Ovary (tissue), 10 donors: ENCODE measurements at places on chromosomes 5 and 9. TPM values are rescaled to one million over a fixed set of nuclear protein-coding genes. Genes with fewer than 3 reads are reported as not detected.

- no peaks in the 10 kb centered on the region for H3K36me3 ChIP-seq
- no peak overlapping the region for H3K4me3 ChIP-seq
- DNase-seq = no peak
- H3K27me3 ChIP-seq = no peaks in the 10 kb centered on the region
- no peaks in the 10 kb centered on the region for H3K4me1 ChIP-seq
Observed at GRCh38 chr5:75322066-75322465, 15.0 kb upstream of the HMGCR start.

DNA sequence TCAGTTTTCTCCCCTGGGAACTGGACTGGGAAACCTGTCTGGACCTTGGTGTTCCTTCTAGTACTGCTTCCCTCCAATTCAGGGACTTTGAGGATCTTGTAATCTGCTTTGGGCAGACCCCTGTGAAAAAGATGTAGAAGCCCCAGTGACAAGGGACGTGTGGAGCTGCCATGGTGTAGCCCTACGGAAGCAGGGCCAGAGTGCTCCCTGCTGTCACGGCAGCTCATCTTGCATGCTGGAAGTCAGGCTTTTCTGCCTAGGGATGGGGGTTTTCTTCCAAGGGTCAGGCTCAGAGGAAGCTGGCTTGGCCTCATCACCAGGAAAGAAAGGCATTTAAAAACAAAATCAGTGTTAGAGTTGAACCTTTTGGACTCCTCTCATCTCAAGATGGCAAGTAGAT, 86.4 kb downstream of the AMBP start:
- H3K27ac ChIP-seq = no peak overlapping the region
- no peaks in the 10 kb centered on the region for H3K36me3 ChIP-seq
- no peak overlapping the region for H3K4me3 ChIP-seq
- DNase-seq = no peak
- H3K4me1 ChIP-seq = peaks cover 20% of the 10 kb centered on the region

Gene ADGRD2
- not detected for total RNA-seq

Gene FOXD4L4
- 0.20 TPM for total RNA-seq

- no peak for DNase-seq
- no peaks in the 10 kb centered on the region for H3K4me1 ChIP-seq
- no peaks in the 10 kb centered on the region for H3K27me3 ChIP-seq
- no peaks in the 10 kb centered on the region for H3K36me3 ChIP-seq
- no peak overlapping the region for H3K4me3 ChIP-seq
- no peak overlapping the region for H3K27ac ChIP-seq
Observed at GRCh38 chr5:77235846-77236721, 25.6 kb downstream of the PDE8B start.

- DNase-seq = no peak
- H3K27me3 ChIP-seq = no peaks in the 10 kb centered on the region
- no peaks in the 10 kb centered on the region for H3K36me3 ChIP-seq
- H3K4me1 ChIP-seq = no peaks in the 10 kb centered on the region
Observed at GRCh38 chr5:137158691-137159090, 340.4 kb downstream of the SPOCK1 start.

- H3K36me3 ChIP-seq = no peaks in the 10 kb centered on the region
- H3K4me3 ChIP-seq = no peak overlapping the region
- no peak for DNase-seq
- H3K27me3 ChIP-seq = no peaks in the 10 kb centered on the region
- no peaks in the 10 kb centered on the region for H3K4me1 ChIP-seq
Observed at GRCh38 chr5:107610798-107611197, 59.9 kb downstream of the EFNA5 start.

Gene CFAP77
- not detected for total RNA-seq

GRCh38 chr9:133605446-133605845, 3.7 kb downstream of the FAM163B start:
- H3K4me1 ChIP-seq = peaks cover 5% of the 10 kb centered on the region
- no peak overlapping the region for H3K27ac ChIP-seq
- H3K36me3 ChIP-seq = no peaks in the 10 kb centered on the region
- no peak for DNase-seq
- H3K4me3 ChIP-seq = no peak overlapping the region

Gene COL15A1
- 195 TPM for total RNA-seq

Gene DBH
- total RNA-seq = not detected

DNA sequence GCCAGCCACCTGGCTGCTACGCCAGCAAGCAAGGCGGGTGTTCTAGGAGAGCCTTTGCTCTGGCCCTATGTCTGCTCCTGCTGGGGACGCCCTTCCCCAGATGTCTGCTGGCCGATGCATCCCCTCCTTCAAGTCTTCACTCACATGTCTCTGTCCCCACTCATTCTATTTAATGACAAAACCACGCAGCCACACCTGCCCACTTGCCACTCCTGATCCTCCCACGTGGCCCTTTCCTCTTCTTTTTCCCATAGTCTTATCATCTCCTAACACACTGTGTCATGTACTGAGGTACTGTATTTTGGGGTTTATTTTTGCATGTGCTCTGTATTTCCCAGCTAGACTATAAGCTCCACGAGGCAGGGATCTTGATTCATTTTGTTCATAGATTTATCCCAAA, 62.0 kb upstream of the HRH2 start:
- no peak for DNase-seq
- H3K4me3 ChIP-seq = no peak overlapping the region
- H3K27ac ChIP-seq = no peak overlapping the region
- H3K4me1 ChIP-seq = no peaks in the 10 kb centered on the region
- no peaks in the 10 kb centered on the region for H3K36me3 ChIP-seq

Gene SHOC1
- not detected for total RNA-seq

DNA sequence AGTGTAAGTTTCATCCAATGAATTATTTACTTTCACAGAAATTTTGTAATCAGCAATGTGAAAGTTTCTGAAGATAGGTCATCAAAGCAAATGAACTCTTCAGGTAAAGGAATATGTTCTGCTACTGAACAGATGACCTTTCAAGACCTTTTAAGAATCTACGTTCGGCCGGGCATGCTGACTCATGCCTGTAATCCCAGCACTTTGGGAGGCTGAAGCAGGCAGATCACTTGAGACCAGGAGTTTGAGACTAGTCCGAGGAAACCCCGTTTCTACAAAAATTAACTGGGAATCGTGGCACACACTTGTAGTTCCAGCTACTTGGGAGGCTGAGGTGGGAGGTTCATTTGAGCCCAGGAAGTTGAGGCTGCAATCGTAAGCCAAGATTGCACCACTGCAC, 578.4 kb upstream of the COX7C start:
- no peak for DNase-seq
- no peaks in the 10 kb centered on the region for H3K27me3 ChIP-seq
- H3K27ac ChIP-seq = no peak overlapping the region
- no peak overlapping the region for H3K4me3 ChIP-seq
- H3K36me3 ChIP-seq = no peaks in the 10 kb centered on the region

- no peaks in the 10 kb centered on the region for H3K27me3 ChIP-seq
- DNase-seq = no peak
- no peaks in the 10 kb centered on the region for H3K4me1 ChIP-seq
- no peaks in the 10 kb centered on the region for H3K36me3 ChIP-seq
Observed at GRCh38 chr5:25744908-25745307, 1100.1 kb upstream of the CDH10 start.
